ENCODE measurements at places on chromosomes 1 and 21.
A peak's percentile ranks its signal among the peaks of the same experiment; 100 is the strongest.

- DNase-seq, result peak; percentile 20
These were observed 6.3 kb downstream of the ZMPSTE24 start for GRCh38 chr1:40264354-40264781.

GRCh38 chr1:11248169-11248568 is 14.2 kb downstream of the MTOR start:
- DNase-seq, result no peak

GRCh38 chr1:94871031-94871430 is 50.9 kb downstream of the SLC44A3 start:
- DNase-seq, result no peak

- no peak for DNase-seq
These were observed 115.5 kb downstream of the SYF2 start for GRCh38 chr1:25116832-25117231.

- DNase-seq, result peak; percentile 70
These were observed 45.7 kb downstream of the ACOT7 start for GRCh38 chr1:6347641-6348487.

- DNase-seq, result no peak
These were observed at the start of gene CFAP141 for GRCh38 chr1:154206196-154206595. Gene CFAP141 (minus strand): TSS chr1:154206333. CDS start chr1:154206307, 26 bp downstream.

DNA sequence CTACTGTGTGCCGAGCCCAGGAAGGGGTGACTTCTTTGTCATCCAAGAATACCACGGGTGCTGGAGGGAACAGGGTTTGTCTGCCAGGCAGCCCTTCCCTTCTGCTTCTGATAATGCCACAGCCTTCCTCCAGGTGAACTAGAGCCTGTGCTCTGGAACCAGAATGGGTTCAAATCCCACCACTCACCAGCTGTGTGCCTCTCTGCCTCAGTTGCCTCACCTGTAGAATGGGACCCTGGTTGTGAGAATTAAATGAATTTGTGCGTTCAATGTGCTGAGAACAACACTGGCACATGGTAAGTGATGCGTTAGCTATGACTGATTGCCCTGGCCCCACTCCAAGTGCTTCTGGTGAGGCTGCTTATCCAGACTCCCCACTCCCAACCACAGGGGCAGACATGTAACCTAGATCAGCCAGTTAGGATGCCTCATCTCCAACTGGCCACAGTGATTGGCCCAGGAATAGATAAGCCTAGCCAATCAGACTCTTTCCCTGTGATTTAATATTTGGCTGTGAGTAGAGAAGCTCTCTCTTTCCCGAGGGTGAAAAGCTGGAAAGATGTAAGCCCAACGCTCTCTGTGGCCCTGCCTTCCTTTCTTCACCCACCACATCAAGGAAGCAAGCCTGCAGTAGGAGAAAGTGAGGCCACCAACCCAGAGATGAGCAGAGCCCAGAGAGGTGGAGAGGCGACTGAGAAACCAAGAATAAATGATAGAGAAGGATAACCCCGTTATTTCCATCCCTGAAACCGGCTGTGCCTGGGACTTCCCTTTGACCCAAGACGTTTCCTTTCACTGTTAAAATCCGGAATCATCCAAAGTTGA is 20.8 kb upstream of the LAPTM5 start:
- no peak for DNase-seq

- no peak for DNase-seq
These were observed 1.8 kb upstream of the SLC6A9 start for GRCh38 chr1:44033041-44033575.

DNA sequence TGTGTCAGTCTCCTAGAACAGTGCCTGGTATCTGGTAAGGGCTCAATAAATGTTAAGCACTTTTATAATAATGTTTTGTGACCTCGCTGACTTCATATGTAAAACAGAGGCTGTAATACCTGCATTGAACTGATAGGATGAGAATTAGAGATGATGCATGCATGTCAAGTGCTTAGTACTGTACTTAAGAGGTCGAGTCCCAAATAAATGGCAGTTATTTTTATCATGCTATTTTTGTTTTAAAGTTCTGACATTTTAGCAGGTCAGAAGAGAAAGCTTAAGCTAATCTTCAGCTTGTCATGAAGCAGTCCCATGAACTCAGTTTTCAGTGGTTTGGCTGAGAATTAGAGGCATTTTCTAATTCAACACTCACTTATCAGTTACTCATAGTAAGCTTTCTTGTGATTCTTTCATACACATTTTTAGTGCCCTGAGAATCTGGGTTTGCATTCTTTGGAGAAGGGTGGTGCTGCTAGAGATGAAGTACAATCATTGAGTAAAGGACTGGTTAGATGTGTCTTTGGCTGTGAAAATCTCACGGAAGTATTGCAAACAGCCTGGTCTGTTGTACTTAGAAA is 75.7 kb upstream of the RAVER2 start:
- no peak for DNase-seq

GRCh38 chr1:238658763-238659162 is 727.6 kb upstream of the CHRM3 start:
- DNase-seq, result no peak

DNA sequence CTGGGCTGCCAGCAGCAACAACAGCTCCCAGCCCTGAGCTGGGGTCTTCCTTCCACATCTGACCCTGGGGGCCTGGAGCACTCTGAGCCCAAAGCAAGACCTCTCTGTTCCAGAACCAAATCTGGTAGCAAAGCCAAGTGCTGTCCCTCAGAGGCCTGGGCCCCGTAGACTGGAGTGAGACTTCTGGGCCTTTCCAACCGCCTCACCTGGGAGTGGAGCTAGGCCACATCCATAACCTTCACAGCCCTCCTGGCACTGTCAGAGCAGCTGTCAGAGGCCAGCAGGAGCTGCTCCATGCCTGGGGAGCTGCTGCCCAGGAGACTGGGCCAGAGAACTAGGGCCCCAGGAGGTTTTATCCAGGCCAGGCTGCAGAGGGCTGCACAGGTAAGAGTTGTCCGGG is 15.4 kb upstream of the SLC5A9 start:
- no peak for DNase-seq

GRCh38 chr1:17098446-17099317 is 20.6 kb downstream of the PADI2 start:
- DNase-seq, result no peak

DNA sequence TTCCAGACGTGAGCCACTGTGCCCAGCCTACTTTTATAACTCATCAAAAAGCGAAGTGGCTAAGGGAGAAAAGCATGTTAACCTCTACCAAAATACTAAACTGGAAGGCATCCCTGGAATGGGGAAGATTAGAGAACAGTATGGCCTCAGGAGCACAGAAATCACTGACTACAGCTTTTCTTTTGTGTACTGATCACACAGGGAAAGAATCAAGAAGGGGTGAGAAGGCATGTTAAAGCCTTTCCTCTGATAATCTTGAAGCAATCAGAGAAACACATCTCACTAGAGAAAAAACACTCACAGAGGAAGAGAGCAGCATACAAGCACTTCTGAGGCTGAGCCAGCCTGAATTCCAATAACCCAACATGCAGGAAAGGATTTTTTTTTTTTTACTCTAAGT is 10.7 kb downstream of the PCAT6 start:
- DNase-seq, result no peak

DNA sequence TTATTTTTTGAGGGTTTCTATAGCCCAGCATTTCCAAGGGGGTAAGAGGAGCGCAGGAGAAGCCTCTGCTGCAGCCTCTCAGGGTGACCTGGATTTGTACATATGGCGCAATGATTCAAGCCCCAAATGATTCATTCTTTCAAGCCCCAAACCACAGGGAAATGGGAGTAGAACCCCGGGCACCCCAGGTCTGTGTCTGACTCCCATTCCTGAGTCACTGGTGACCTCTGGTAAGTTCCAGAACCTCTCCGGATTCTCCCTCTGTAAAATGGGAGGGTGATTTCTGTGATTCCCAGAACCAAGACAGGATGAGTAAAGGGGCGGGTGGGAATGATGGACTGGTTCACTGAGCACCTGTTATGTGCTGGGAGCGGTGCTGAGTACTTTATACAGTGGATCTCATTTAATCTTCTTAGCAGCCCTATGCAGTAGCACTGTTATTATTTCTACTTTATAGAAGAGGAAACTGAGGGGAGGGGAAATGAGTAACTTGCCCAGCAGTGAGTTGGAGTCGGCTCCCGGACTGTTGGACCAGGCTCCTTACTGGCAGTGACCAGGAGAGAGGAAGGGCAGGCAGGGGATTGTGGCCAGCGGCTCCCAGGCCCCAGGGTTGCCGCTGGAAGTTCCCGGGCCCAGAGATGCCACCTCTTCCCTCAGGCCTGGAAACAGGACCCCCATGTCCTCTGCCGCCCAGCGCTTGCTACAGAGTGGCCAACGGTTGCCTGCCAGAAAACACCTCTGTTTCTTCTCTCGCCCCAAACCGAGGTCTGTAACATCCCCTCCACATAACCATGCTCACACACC is 20.3 kb upstream of the SLC26A9 start:
- DNase-seq, result no peak

DNA sequence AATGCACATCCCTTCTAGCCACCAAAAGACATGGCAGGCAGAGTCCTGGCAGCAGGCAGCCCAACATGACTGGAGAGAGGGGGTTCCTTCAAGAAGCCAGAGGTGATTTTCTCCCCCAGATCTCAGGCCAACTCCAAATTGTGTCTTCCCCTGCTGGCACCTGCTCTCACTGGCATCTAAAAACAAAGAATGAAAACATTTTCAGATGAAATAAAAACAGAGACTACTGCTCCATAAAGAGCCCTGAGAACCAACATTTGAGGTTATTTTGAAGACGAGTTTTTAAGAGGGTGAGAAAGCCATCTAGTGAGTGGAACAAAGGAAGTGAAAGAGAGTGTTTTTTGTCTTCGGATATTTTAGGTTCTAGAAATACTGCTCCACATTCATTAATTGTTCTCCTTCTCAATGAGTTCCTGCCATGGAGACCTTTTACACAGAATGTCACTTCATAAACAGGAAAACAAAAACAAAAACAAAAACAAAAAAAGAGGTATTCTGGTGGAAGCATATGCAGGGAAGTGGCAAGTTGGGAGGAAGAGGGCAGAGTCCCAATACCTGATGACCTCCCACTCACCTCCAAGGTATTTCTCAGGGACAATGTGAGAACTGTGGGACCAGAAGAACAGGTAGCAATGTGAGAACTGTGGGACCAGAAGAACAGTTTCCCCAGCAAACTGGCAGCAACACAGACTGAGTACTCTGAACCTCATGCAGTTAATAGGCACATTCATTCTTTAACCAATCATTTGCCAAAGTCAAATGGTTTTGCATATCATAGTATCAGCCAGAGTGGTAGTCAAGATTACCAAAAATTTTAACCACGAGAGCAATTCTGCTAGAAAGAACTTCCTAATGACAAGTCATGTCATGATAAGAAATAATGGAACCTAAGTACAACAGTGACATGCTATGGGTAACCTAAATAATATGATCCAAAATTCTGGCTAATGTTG is 50.0 kb downstream of the KIAA0319L start:
- DNase-seq, result no peak

DNA sequence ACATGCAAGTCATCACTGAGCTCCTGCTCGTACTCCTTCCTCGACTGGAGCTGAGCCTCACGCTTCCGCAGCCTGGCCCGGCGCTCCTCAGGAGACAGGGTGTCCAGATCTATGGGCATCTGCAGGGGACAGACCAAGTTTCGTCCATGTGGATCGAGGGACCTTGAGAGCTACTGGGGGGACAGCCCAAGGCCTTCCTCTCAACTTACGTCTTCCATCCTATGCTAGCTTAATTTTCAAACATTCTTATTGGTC is 2.4 kb downstream of the MRPL55 start:
- DNase-seq, result no peak

DNA sequence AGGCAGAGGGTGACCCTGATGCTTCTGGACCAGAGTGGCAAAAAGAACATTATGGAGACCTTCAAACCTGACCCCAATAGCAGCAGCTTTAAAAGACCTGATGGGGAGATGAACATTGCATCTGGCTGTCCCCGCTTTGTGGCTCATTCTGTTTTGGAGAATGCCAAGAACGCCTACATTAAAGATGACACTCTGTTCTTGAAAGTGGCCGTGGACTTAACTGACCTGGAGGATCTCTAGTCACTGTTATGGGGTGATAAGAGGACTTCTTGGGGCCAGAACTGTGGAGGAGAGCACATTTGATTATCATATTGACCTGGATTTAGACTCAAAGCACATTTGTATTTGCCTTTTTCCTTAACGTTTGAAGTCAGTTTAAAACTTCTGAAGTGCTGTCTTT is 45.8 kb downstream of the TRAF5 start:
- DNase-seq, result no peak

- DNase-seq, result no peak
These were observed 386.2 kb downstream of the HHIPL2 start for GRCh38 chr1:222161676-222162075.

GRCh38 chr1:47225430-47226100 is 6.5 kb downstream of the TAL1 start:
- no peak for DNase-seq

DNA sequence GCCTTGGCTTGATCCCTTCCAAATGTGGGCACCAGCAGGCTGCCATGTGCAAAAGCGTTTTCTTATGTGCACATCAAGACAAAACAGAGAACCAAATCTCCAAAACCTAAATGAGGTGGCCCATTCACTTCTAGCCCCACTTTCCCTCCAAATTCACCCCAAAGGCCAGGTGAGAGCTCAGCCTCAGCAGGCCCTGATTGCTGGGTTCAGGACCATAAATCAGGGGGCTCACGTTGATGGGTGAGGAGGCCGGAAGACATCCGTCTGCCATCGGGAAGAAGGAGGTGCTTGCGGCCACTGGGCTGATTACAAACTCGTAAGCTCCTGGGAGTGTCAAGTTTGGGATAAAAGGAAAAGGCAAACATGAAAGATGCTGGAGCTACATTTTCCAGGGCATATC is 86.7 kb upstream of the CLDN14 start:
- DNase-seq, result no peak

- DNase-seq, result no peak
These were observed 95.6 kb downstream of the ZNF644 start for GRCh38 chr1:90925928-90926869.

GRCh38 chr1:215489771-215490565 is 77.1 kb upstream of the KCTD3 start:
- DNase-seq, result no peak

- DNase-seq, result no peak
These were observed 10.1 kb upstream of the HCRTR1 start for GRCh38 chr1:31607360-31607759.

DNA sequence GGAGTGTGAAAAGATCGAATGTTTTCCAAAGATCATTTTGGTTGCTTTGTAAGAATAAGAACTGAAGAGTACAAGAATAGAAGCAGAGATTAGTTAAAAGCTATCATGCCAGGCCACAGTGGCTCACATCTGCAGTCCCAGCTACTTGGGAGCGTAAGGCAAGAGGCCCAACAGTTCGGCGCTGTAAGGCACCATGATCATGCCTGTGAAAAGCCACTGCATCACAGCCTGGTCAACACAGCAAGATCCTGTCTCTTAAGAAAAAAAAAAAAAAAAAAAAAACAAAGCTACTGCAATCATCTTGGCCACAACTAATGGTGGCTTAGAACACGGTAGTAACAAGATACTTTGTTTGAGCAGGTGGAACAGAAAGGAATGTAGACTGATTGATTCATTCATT is 116.2 kb downstream of the EIF4G3 start:
- no peak for DNase-seq

- DNase-seq, result no peak
These were observed 134.2 kb downstream of the LMO4 start for GRCh38 chr1:87462894-87463293.
